ENCODE measurements at places on chromosomes 16 and 17.

DNA sequence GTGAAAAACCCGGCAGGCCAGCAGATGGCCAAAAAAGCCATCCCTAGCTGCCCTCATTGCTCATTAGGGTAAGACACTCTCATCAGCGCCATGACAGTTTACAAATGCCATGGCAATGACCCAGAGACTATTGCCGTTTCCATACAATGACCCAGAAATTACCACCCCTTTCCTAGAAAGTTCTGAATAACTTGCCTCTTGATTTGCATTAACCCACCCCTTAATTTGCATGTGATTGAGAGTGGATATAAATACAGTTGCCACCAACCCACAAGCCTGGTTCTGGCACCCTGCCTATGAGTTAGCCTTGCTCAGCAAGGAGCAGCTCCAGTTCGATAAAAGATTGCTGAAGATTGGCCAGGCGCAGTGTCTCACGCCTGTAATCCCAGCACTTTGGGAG, 16.1 kb upstream of the C16orf54 start:
- DNase-seq: no peak

DNA sequence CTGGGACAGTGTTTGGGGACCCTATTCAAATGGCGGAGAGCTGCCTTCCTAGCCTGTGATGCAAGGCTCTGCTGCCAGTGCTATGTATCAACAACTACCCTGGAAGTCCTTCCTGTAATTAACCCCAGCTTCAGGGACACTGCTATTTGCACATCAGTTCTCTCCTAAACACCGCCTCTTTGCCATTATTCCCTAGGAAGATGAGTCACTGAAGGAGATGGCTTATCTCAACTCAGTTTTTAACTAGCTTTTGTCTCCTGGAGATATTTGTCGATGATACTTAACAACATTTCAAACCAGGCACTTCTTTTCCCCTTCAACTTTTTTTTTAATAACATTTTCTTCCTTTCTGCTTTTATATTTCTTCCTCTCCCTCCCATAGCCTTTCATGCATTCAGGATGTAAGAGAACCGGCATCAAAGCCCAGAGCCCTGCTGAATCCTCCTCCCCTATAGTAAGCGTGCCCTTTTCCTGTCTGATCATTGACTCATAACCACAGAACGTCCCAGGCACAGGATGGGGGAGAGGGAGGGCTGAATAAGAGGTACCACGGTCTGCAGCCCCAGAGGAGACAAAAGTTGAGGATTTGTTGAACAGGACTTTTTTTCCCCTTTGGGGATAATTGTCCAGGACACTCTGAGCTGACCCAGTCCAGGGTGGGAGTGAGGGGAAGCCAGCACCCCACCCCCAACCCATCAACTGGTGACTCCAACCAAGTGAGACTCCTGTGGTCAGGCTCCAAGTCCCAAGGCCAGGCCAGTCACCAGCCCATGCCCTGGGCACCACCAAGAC, 387.8 kb upstream of the SALL1 start:
- peak; percentile 94 for DNase-seq

GRCh38 chr16:83345846-83346640, 461.7 kb upstream of the HSBP1 start:
- no peak for DNase-seq

- DNase-seq: no peak
These were observed 11.4 kb upstream of the TCAP start for GRCh38 chr17:39653662-39654331.

DNA sequence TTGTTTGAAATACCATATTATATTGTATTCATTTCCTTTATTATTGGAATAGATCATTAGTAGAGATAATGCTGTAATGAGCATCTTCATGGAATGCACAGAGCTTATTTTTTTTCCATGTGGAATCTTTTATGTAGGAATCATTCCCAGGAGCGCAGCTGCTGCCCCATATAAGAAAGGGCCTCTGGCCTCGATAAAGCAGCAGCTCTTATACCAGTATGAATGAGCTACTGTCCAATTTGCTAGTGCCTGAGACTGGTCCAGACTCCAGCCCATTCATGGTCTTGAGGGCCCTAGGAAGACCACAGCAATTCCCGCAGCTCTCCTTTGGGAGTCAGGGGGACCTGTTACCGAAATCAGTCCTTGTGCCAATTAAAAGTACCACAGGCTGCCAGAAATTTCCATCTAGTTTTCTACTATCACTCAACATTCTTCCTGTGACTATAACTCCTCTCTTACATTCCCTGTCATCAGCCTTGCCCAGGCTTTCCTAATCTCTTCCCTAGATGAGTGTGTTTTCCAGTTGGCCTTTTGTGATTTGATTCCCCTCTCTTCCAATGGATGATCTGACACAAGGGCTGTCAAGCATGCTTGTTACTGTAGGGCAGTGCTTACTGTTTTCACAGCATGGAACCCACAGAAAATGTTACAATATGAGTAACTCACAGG, 1.9 kb downstream of the ZNF843 start:
- peak; percentile 27 for DNase-seq

- no peak for DNase-seq
These were observed 25.6 kb upstream of the CRISPLD2 start for GRCh38 chr16:84794186-84794585.

DNA sequence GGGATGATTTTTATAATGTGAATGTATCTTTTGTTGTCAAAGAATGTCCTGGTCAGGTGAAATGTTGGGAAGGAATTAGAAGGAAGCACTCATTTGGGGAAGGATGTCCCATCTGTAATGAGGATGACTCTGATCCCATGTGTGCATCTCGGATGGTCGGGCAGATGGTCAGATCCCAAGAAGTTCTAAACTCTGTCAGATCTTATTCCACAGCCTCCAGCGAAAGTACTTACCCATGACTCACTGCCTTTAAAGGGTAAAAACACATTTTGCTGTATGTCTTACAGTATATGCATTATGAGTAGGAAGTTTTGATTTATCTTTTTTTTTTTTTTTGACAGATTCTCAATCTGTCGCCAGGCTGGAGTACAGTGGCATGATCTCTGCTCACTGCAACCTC, 548 bp upstream of the KRTAP4-11 start:
- DNase-seq: no peak

- DNase-seq: peak; percentile 6
These were observed 101.4 kb downstream of the ITFG1 start for GRCh38 chr16:47359478-47359877.

DNA sequence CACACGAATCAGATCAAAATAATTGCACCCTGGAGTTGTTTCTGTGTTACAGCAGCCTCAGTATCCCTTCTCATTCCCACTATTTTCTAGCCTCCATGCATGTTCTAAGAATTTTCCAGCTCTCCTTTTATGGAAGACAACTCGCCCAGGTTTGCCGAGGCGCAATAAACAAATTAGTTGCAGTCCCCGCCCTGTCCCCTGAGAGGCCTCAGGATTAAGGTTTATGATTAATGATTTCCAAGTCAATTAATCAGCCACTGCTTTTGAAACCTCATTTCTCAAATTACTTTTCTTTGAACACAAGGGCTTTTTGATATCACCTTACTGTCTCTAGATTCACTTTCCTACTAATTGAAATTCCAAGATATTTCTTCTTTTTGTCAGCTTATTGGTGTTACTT, 138.3 kb upstream of the HSBP1 start:
- no peak for DNase-seq

All from foreskin fibroblast (primary cell).